GF-D8 (cell line): ENCODE measurements at places on chromosomes 2 and 18.

GRCh38 chr2:156023229-156023869, 309.2 kb downstream of the NR4A2 start:
- DNase-seq = no peak

GRCh38 chr2:127695491-127696472, 5.5 kb upstream of the SFT2D3 start:
- DNase-seq = peak; percentile 13

DNA sequence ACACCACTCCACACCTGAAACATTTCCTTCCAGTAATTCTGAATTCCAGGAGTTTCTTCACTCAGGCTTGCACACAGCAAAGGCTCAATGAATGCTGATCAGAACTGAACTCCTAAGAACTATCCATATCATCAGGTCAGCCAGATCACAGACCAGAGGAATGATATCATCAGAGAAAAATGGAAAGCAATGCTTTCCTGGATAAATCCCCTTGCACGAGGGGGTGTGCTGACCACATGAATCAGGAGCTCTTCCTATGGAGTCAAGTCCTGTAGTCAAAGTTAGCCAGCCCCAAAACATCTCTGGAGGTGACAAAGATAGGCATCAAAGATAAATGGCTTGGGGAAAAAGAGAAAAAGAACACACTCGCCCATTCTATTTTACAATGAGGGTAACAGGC, 83.8 kb upstream of the ACVR2A start:
- no peak for DNase-seq

GRCh38 chr2:227411990-227412350, 24.2 kb upstream of the SCYGR1 start:
- DNase-seq = no peak

- no peak for DNase-seq
Observed at GRCh38 chr2:164910101-164910899, 45.0 kb downstream of the SLC38A11 start.

- DNase-seq = no peak
Observed at GRCh38 chr2:216695401-216695821, at the start of gene IGFBP5. IGFBP5 (minus strand) TSS chr2:216695549; CDS start chr2:216694775, 774 bp downstream.

GRCh38 chr2:134866498-134867099, 28.2 kb downstream of the ACMSD start:
- DNase-seq = no peak

DNA sequence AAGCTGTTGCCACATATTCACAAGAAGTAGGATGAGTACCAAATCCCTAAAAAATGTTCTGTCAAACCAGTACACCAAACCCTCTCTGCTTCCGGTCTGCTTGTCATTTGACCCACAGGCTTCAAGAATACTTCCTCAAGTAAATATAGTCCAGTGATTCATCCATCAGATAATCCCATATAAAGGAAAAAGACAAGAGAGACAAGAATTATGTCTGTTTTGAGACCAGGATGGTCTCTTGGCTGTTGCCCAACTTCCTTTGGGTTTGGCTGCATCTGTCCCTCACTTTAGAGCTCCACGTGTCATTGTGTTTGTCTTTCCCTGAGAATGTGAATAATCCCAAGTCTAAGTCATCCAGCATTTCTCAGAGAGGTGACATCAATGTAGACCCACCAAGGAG, 91.5 kb upstream of the NRP2 start:
- no peak for DNase-seq
